ENCODE measurements at places on chromosomes 4 and X.

DNA sequence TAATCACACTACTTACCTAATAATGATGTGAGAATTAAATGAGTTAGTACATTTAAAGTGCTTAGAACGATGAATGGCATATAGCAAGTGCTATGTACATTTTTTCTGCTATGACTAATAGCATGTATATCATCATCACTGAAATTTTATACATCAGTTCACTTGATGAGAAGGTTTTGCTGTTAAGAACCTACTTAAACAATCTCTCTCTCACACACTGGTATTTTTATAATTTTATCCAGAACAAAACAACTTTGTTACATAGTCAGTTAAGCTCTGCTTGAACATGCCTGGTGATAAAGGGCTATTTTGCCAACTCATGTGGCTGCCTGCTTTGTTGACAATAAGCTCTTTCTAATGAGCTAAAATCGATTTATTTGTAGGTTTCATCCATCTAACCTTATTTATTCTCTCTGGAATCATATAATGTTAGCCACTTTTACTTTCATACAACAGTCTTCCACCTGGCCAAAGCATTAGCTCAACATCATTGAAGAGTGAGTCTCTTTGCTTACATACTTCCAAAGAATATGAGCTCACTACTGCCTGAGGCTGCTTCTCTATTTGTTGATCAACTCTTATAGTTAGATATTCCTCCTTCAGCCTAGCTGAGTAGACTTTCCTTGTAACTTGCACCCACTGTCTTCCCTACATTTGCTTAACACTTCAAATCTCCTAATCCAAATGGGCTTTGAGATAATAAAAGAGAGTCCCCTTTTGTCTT lies 372.7 kb upstream of the BOD1L1 start:
- DNase-seq = peak; percentile 66

DNA sequence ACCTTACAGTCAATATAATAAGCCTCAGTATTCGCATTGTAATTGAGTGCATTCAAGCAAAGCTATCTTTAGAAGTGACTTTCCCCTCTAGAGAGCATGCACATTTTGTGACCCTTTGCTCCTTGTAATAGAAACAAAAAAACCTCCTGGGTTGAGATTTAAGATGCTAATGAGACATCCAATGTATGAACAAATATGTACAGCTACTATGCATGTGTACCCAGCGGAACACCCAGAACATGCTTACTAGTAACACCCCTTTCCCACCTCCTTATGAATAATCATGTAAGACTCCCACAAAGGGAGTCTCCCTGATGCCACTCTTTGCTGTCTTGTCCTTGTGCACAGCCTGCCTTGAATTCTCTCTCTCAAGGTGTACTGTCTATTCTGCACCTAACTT lies 205.5 kb downstream of the PRR32 start:
- no peak for DNase-seq

- no peak for DNase-seq
Observed at GRCh38 chrX:148229801-148230303, 248.7 kb downstream of the FMR1NB start.

- DNase-seq = peak; percentile 60
Observed at GRCh38 chr4:94595880-94596483, 144.2 kb downstream of the PDLIM5 start.

DNA sequence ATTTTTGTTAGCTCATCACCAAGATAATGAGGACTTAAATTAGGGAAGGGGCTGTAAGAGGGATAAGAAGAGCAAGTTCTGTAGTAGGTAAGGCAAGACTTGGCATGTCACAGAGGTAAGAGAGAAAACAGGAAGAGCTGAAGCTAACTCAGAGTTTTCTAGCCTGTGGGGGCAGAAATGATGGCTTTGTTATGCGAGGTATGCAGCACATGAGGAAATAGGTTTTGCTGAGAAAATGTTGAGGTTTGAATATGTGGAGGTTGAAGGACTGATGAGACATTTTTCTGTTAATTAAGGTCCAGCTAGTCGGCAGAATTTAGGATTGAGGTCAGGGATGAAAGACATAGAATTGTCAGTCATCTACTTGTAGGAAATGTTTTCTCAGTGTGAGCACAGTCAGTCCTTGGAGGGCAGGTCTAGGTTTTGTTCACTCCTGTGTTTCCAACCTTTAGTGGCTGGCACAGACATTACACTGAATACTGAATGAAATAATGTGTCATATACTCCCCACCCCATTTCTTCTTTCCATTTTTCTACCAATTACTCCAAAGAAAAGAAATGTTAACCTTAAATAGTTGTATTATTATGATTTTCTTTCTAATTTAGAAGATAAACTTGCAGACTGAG lies 154.0 kb upstream of the AADAT start:
- peak; percentile 83 for DNase-seq

DNA sequence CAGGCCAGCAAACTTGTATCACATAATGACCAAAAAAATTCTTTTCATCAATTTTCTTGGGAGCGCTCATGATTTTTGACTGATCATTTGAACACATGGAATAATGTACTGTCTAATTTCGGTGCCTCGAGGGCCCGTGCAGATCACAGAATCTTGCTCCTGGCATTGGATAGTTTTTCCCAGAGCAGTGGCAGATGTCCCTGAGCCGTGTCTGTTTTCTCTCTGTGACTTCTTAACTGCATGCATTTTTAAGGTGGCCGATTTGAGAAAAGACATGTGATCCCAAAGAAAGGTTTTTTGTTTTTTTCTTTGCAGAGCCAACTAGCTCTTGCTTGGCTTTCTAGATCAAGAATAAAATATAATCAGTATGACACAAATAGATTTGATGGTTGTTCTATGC lies 19.7 kb downstream of the GPRIN3 start:
- DNase-seq = no peak

DNA sequence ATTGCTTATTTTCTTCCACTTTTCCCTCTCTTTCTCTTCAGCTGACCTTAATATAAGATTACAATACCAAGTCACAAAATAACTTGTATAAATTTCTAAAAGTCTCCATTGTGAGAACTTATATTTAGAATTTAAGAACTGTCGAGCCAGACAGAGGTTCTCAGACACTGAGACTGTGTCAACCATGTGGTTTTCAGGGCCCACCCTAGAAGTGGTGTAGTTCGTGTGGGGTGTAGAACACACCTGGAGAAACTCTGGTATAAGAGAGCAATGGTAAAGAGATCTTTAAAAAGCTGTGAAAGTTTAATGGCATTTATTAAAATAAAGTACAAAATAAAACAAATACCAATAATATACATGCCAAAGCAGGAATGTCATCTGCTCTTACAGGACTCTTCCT lies 19.7 kb downstream of the CPEB2 start:
- no peak for DNase-seq

DNA sequence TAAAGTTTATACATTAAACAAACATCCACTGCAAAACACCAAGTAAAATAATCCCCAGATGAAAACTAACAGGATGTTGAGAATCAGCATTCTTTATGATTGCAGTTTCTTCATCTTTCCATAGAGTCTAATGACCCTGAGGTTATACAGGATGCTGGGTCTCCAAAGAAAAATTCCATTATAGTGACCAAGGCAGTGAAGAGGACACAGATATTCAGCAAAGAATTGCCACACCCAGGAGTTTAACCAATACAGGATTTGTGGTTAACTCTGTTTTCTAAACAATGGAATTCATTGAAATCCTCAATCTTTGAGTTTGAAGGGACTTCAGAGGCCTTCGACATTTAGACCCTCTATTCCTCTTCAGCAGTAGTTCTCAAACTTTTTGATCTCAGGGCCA lies 76.2 kb upstream of the ESX1 start:
- DNase-seq = peak; percentile 26

DNA sequence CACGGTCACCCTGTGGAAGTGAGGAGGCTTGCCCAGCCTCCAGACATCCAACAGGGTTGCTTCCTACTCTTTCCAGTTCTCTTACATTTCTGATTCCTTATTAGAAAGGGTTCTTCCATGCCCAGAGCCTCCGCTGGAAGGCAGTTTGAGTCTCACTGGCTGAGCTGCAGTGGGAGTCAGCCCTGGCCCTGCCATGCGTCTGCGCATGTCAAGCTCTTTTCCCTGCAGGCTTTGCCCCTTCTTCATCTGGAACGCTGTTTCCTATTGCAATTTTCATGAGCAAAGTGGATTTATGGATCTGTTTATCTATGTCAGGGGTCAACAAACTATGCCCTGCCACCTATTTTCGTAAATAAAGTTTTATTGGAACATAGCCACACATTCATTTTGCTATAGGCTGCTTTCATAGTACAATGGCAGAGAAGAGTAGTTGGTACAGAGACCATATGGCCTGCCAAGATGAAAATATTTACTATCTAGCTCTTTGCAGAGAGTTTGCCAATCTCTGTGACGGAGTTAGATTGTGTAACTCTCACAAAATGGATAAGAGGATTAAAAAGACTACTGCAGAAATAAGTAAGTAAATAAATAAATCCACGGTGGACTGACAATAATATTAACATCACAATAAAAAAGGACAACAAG lies 3.9 kb upstream of the CHRNA9 start:
- no peak for DNase-seq

GRCh38 chr4:26368685-26369084 lies 47.9 kb downstream of the RBPJ start:
- DNase-seq = no peak

- no peak for DNase-seq
Observed at GRCh38 chr4:169045862-169046584, 36.0 kb upstream of the CBR4 start.

DNA sequence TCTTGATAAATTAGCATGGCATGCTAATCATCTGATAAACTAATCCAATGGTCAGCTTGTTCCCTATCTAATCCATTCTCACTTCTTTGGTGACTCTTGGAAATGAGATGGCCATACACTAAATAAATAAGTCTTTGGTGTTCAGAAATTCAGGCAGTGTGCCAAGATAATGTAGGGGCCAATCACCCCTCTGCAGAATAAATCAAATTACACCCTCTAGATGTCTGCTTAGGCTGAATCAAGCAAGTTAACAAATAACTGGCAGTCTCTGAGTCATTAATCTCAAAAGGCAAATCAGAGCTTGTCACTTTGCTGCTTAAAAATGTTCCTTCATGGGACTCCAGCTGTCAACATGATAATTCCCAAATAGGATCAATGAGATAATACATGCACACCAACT lies 97.4 kb downstream of the NLGN4X start:
- peak; percentile 0 for DNase-seq

DNA sequence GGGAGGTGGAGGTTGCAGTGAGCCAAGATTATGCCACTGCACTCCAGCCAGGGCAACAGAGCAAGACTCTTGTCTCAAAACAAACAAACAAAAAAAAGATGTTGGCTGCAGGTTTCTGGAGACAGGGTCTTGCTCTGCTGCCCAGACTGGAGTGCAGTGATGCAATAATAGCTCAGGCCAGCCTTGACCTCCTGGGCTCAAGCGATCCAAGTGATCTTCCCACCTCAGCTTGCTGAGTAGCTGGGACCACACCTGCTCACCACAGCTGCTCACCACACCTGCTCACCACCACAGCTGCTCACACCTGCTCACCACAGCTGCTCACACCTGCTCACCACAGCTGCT lies 29.9 kb upstream of the CPLX1 start:
- DNase-seq = no peak

- DNase-seq = no peak
Observed at GRCh38 chr4:55385201-55385649, 10.5 kb upstream of the TMEM165 start.

- DNase-seq = peak; percentile 48
Observed at GRCh38 chr4:169174247-169174646, 96.5 kb downstream of the SH3RF1 start.

All from bronchial epithelial cell (primary cell).